ENCODE measurements at places on chromosomes 7 and 10. TPM values are rescaled to one million over a fixed set of nuclear protein-coding genes. Genes with fewer than 3 reads are reported as not detected.

- DNase-seq, result peak; percentile 1
These were observed 306.2 kb downstream of the GPR37 start for GRCh38 chr7:124459101-124460055.

The THSD7A gene
- 3.7 TPM for polyA plus RNA-seq

GRCh38 chr10:122130474-122131110, 140.5 kb upstream of the BTBD16 start:
- no peak for DNase-seq

DNA sequence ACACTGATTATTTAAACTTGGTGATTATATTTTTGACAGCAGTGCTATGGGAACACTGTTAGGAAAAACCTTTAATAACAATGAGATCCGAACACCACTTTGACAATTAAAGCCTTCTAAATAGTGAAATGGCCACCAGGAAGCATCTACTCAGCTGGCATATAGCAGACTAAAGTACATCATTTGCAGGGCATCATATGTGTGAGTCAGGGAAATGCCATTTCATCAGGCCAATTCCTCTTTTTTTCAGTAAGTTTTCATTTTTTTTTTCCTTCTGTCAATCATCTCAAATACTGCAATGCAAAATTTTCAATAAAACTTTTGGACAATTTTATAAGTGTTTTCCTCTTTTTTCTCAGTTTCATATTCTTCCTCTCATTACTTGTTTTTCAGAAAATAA, 521.4 kb upstream of the SEMA3D start:
- DNase-seq, result no peak

DNA sequence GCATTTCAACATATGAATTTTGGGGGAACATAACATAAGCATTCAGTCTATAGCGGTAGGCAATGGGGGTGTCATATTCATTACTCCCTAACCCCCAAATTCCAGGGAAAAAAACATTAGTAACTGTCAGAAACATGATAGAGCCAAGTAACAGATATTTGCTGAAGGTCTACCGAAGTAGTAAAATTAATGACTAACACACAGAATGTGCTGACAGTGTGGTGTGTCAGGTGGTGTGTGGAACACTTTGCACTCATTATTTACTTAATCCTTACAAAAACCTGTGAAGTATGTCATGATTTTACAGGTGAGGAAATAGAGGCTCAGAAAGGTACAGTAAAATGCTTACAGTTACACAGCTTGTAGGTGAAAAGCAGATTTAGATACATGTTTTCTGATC, 85.4 kb upstream of the RHOBTB1 start:
- no peak for DNase-seq

GRCh38 chr10:83274088-83274487, 865.2 kb upstream of the GHITM start:
- DNase-seq, result no peak

- DNase-seq, result no peak
These were observed 1.5 kb upstream of the C1GALT1 start for GRCh38 chr7:7180725-7181449.

DNA sequence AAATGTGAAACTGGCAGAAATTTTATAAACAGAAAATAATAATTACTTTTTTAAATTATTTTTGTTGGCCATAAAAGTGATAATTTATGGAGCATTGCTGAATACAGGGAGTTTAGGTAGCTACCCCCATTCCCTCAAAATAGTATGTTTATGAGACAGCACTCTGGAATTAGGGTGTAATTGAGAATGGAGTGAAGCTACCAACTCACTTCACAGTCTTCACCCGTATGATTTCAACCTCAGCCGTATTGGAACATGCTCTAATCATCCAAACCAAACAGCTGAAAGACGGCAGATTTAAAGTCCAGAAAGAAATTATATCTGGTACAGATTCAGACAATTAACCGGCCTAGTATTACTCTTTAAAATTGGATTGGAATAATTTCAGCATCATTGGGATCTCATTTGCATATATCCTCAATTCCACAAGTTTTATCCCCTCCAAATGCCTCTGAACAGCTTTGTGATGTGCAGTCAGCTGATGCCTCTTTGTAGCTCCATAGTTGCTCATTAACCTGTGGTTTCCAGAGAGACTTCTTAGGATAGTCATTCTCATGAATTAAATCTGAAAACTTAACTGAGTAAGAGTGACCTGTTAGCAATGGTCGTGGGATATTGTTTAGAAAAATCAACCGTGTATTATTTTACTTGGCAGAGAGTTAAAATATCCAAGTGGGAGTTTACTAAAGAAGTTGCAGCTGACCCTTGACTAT, 59.1 kb upstream of the GJD4 start:
- no peak for DNase-seq

- no peak for DNase-seq
These were observed 82.3 kb downstream of the ZEB1 start for GRCh38 chr10:31401287-31401686.

- no peak for DNase-seq
These were observed 2.6 kb downstream of the MEST start for GRCh38 chr7:130494431-130494858.

The UCMA gene
- polyA plus RNA-seq, result 0.95 TPM

DNA sequence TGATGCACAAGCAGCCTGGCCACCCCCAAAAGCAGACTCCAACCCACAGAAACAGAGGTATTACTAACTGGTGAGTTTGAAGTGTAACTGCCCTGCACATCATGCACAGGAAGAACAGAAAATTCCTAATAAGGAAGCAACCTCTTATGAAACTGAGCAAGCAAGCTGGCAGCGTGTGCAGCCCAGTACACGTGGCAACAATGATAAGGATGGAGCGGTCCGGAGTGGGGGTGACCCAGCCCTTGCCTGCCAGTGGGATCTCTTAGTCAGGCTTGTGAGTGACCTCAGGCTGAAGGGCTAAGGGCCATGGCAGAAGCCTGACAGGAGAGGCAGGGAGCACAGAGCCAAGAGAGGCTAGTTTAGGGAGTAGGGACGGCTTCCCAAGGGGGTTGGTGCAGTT, 22.1 kb upstream of the AOAH start:
- no peak for DNase-seq
